ENCODE measurements at places on chromosomes 13 and 19. TPM values are rescaled to one million over a fixed set of nuclear protein-coding genes. Genes with fewer than 3 reads are reported as not detected.
A peak's percentile ranks its signal among the peaks of the same experiment; 100 is the strongest.

DNA sequence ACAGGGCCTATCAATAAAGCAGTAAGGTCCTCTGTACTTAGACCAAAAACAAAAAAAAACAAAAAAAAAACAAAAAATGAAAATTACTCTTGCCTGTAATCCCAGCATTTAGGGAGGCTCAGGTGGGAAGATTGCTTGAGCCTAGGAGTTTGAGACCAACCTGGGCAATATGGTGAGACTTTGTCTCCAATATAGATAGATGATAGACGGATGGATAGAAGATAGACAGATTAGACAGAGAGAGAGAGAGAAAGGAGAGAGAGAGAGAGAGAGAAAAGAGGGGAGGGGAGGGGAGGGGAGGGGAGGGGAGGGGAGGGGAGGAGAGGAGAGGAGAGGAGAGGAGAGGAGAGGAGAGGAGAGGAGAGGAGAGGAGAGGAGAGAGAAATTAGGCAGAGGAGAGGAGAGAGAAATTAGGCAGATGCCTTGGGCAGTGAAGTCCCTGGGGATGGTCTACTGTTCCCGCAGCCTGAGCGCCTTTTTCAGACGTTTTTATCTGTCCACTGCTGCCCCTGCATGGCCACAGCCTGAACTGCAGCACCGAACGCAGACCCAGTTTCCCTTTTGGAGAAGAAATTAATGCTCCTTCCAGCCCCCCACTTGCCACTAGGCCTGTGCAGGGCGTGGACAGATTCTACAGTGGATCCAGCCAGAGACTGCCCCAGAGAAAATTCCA is 9.8 kb upstream of the ZNF627 start:
- DNase-seq, result peak; percentile 37

DNA sequence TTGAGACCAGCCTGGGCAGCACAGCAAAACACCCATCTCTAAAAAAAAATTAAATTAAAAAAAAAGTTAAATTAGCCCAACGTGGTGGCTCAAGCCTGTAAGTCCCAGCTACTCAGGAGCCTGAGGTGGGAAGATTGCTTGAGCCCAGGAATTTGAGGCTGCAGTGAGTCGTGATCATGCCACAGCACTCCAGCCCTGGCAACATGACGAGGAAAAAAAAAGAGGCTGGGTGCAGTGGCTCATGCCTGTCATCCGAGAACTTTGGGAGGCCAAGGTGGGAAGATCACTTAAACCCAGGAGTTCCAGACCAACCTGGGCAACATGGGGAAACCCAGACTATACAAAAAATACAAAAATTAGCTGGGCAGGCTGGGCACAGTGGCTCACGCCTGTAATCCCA is 2.2 kb upstream of the TMEM161A start:
- DNase-seq, result peak; percentile 11

DNA sequence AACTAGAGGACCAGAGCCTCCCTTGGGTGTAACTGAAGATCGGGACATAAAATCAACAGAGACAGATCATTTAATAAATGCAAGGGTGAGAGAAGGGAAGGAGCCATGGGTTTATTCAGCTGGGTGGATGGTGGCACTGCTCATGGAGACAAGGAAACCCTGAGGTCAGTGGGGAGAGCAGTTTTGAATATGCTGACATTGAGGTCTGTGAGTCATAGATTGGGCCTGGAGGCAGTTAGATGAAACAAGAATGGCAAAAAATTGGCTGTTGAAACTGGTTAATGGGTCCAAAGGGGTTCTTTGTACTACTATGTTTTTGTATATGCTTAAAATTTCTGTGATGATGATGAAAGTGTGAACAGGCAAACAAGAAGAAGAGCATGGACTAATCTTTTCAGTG is 5.1 kb upstream of the GTF3A start:
- no peak for DNase-seq

- DNase-seq, result no peak
Measured at GRCh38 chr19:8483165-8483564, 19.3 kb downstream of the PRAM1 start.

DNA sequence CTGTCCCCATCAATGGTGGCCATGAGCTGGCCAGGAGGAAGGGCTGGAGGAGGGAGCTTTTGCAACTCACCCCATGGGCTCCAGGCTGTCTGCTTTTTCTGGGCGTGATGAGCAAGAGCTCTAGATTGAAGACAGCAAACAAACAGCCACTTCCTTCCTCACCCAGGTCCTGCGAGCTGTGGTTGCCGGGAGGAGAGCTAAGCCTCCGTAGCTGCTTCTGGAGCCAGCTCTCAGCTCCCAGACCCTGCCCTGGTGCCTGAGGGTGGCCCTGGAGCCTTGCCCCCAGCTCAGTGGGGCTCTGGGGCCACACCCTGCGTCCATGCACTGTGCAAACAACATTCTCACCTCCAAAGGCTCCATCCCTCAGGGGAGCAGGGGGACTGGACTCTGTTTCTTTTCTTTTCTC is 6.2 kb downstream of the MYO1F start:
- DNase-seq, result no peak

- DNase-seq, result no peak
Measured at GRCh38 chr19:58563823-58564222, 5.4 kb upstream of the UBE2M start.

DNA sequence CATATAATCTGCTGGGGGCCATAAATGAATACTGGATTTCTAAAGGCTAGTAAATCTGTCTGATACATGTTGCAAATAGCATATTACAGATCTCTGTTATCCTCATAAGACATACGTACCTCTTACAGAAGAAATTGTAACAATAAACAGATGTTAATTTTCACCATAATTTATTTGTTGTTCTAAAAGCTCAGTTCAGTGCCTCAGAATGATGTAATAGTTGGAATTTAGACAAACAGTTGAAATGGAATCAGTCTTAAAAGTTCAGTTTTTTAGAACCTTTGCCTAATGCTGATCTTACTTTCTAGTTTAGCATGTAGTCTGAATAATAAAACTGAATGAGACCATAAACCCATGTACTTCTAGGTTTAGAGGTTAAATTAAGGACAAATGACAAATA is 43.1 kb downstream of the B3GLCT start:
- DNase-seq, result no peak

GRCh38 chr13:41610404-41610803 is 153.1 kb downstream of the RGCC start:
- peak; percentile 52 for DNase-seq

GRCh38 chr13:96431044-96431581 is 341.2 kb downstream of the HS6ST3 start:
- DNase-seq, result no peak

DNA sequence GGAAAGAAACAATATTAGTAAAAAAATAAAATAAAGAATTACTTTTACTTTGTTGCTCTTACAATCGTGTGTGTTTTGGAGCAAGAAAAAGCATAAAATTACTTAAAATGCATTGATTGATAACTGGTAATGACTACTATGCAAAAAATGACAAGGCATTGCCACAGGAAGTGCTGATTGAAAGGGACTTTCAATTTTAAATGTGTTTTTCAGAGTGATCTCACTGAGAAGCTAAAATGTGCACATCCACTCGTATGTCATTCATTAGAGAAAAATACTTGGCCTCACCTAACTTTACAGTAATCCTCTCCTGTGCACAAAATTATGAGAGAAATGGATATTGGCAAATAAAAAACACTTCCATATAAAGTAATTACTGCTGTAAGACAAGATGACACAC is 934.9 kb downstream of the SLITRK6 start:
- no peak for DNase-seq

- no peak for DNase-seq
Measured at GRCh38 chr19:30361107-30361447, 11.1 kb upstream of the ZNF536 start.

DNA sequence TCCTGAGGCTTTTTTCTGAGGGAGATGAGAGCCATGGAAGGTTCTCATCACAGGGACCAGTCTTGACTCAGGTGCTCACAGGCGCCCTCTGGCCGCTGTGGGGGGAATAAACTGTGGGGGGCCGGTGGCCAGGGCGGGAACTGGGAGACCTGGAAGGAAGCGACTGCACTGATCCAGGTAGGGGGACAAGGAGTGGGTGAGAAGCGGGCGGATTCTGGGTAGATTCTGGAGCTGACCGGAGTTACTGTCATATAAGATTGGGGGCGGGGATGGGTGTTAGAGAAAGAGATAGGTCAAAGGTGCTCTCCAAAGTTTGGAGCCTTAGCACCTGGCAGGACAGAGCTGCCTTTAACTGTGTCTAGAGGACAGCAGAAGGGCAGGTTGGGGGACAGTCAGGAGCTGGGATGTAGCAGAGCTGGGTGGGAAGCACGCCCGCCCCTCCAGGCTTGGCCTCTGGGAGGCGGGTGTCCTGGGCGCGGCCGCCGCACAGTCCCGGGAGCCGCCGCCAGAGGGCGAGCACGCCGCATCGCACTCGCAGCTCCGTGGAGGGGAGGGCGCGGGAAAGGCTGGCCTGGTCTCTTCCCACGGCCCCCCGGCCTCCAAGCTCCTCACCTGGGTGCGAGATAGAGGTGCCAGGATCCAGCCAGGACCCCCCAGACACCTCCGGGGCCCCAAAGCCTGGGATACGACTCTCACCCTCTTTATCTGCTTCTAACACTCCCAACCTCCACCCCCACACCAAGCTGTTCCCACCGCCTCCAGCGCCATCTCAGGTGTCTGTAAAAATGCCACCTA is 4.2 kb upstream of the DAND5 start:
- DNase-seq, result no peak

DNA sequence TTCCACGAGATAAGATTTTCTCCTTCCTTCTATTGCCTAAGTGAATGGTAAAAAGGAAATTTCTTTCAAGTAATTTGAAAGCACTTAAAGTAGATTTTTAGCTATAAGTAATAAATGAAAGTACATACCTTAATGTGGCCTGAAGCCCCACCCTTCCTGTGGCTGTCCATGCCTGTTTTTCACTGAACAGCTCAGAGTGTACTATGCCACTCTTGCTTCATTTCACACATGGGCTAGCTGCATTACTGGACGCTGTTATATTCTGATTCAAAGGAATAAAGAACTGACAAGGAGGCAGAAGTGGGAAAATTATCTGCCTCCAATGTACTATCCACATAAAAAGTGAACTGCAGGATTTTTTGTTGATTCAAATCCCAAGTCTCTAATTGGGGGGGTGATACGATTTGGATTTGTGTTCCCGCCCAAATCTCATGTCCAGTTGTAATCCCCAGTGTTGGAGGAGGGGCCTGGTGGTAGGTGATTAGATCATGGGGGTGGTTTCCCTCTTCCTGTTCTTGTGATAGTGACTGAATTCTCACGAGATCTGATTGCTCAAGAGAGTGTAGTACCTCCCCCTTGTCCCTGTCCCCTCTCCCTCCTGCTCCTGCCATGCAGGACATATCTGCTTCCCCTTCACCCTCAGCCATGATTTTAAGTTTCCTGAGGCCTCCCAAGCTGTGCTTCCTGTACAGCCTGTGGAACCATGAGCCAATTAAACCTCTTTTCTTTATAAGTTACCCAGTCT is 154.7 kb upstream of the SGCG start:
- peak; percentile 22 for DNase-seq

DNA sequence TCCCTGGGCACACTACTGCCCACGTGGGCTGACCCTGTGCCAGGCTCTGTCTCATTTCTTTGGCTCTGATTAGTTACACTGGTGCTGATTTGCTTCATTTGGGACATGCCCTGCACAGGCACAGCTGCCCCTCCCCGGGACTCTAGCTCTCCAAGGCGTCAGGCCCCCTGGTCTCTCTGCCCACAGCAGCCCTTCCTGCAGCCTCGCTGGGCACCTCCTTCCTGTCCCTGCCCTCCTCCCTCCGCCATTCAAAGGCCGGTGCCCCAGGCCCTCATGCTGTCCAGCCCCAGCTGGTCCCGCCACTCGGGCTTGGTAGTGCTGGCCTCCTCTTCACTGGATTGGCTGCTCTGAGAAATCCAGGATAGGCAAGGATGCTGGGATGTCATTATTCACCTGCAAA is 73.1 kb downstream of the ERICH6B start:
- no peak for DNase-seq

DNA sequence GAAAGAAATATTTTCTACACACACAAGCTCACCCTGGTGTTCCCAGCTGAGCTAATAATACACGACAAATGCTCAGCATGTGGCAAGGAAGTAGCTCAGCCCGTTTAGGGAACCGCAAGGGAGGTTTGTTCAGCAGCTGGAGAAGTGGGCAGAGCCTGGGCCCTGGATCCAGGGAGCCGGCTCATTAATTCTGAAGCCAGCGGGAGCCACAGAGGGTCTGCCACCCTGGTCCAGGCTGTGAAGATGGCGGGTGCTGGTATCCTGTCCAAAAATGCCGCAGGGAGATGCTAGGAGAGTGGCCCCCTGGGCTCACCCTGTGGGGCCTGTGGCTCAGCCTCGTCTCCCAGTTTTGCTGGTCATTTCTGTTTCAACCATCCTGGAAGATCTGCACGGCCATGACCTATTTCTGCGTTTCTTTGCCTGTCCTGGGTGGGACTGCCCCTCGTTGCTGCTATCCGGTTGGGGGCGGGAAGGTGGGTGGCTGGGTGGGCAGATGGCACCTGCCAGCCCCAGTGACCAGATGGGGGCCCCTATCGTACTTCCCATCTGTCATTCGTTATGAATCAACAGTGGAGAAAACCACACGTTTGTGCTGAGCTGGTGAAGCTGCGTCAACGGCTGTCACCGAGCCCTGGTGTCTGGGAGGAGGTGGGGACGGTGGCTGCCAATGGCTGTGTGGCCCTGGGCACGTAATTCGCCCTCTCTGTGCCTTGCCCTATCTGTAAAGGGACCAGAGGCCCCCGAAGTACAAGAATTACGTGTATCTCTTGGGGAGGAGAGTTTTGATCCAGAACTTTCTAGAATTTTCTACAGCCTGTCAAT is 2.7 kb upstream of the GNA15 start:
- DNase-seq, result peak; percentile 58

- DNase-seq, result peak; percentile 69
Measured at GRCh38 chr19:13781547-13781946, 7.3 kb downstream of the C19orf53 start.

- DNase-seq, result no peak
Measured at GRCh38 chr13:106462710-106463109, 72.8 kb downstream of the EFNB2 start.

GRCh38 chr13:73549717-73550116 is 490.9 kb downstream of the KLF5 start:
- DNase-seq, result no peak

- no peak for DNase-seq
Measured at GRCh38 chr13:23632741-23633140, 62.5 kb downstream of the TNFRSF19 start.

DNA sequence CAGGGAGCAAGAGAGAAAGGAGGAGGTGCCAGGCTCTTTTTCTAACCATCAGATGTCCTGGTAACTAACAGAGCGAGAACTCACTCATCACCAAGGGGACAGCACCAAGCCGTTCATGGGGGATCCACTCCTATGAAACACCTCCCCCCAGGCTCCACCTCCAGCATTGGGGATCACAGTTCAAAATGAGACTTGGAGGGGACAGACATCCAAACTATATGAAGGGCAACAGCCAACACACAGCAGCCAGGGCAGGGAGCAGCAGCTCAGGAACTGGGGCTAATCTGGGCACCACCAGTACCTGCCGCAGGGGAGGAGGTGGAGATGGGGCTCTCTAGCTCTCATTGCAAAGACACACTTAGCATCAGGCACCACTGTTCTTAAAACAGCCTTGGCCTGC is 34.3 kb upstream of the VSTM2B start:
- no peak for DNase-seq

Gene C3
- total RNA-seq, result 157 TPM

Gene ZNF599
- 7.2 TPM for total RNA-seq

Gene RPL28
- total RNA-seq, result 177 TPM

Gene CCDC106
- total RNA-seq, result 13.4 TPM

Gene ZDHHC20
- 140 TPM for total RNA-seq

Gene DCT
- total RNA-seq, result 0.05 TPM

Gene CLC
- not detected for total RNA-seq
